ENCODE measurements at places on chromosomes 4 and X.

DNA sequence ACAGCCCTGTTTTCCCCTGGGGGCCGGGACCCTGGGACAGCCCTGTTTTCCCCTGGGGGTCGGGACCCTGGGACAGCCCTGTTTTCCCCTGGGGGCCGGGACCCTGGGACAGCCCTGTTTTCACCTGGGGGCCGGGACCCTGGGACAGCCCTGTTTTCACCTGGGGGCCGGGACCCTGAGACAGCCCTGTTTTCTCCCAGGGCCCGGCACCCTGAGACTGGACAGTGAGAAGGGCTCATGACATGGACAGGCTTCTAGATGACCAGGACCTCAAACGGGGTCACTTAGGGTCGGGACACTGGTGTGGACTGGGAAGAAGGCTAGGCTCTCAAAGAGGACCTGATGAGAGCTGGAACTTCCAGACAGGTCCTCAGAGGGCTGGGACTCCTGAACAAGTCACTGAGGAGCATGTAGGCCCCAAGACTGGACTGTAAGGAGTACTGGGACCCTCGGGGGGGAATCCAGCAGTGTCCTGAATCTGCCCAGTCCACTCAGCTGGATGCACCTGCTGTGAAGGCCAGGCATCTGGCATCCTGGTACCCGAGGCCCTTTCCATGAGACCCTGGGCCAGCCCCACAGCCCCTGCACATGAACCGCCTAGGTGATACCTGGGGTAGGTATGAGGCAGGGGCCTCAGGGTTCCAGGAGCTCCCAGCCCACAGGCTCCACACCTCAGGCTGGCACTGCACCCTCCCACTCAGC lies 2.4 kb downstream of the PCGF3 start:
- no peak overlapping the region for H3K4me3 ChIP-seq
- H3K36me3 ChIP-seq = peaks cover 12% of the 10 kb centered on the region
- H3K4me1 ChIP-seq = peaks cover 10% of the 10 kb centered on the region
- no peak overlapping the region for H3K27ac ChIP-seq
- no peak for DNase-seq
- H3K27me3 ChIP-seq = no peaks in the 10 kb centered on the region

GRCh38 chr4:57159866-57160265 lies 49.7 kb upstream of the IGFBP7 start:
- no peak overlapping the region for H3K27ac ChIP-seq
- DNase-seq = no peak

DNA sequence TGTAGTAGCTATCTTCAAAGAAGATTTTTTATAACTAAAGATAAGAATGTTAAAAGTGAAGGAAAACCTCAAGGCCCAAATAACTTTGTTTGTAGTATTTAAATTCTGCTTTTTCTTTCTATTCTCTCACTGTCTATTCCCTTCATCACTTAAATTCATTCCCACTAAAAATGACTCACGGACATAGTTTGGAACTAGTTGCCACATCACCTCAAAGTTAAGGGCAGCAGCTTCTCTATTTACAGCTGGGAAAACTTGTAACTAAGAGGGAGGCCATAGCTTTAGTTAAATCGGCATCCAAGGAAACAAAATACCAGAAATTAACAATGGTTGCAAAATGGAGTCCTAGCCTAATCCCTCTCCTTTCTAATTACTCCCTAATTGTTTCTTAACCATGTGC lies 325.4 kb upstream of the MAGEB2 start:
- H3K27ac ChIP-seq = no peak overlapping the region
- H3K27me3 ChIP-seq = no peaks in the 10 kb centered on the region
- H3K36me3 ChIP-seq = no peaks in the 10 kb centered on the region
- H3K4me3 ChIP-seq = no peak overlapping the region

DNA sequence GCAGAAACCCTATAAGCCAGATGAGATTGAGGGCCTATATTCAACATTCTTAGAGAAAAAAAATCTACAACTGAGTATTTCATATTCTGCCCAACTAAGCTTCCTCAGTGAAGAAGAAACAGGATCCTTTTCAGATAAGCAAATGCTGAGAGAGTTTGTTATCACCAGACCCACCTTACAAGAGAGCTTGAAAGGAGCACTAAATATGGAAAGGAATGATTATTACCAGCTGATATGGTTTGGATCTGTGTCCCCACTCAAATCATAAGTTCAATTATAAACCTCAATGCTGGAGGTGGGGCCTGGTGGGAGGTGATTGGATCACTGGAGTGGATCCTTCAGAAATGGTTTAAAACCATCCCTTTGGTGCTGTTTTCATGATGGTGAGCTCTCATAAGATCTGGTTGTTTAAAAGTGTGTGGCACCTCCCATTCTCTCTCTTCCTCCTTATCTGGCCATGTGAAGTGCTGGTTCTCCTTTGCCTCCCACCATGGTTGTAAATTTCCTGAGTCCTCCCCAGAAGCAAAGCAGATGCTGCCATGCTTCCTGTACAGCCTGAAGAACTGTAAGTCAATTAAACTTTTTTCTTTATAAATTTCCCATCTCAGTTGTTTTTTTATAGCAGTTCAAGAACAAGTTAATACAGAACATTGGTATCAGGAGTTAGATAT lies 144.2 kb downstream of the MSN start:
- H3K27ac ChIP-seq = no peak overlapping the region
- no peaks in the 10 kb centered on the region for H3K4me1 ChIP-seq
- DNase-seq = no peak
- H3K36me3 ChIP-seq = no peaks in the 10 kb centered on the region
- no peak overlapping the region for H3K4me3 ChIP-seq

- no peak overlapping the region for H3K27ac ChIP-seq
- H3K4me3 ChIP-seq = no peak overlapping the region
- H3K4me1 ChIP-seq = no peaks in the 10 kb centered on the region
Measured at GRCh38 chr4:79445371-79445781, 37.3 kb upstream of the GK2 start.

DNA sequence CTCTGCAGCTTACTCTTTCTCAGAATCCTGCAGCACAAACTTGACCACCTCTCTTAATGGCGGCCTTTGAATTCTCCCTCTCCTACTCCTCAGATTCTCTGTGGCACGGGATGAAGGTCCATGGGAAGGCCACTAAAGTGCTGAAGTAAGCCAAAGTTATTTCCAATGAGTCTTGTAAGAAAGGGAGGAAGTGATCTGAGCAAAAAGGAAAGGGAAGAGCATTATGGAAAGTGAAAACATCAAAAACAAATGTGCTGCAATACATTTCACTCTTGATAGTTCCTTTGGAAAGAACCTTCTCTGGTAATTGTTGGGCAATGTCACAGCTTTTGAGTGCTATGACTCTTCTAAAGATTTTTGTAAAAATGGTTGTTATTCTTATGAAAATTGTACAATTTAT lies 54.3 kb upstream of the CAMK2D start:
- H3K4me1 ChIP-seq = no peaks in the 10 kb centered on the region
- no peak overlapping the region for H3K27ac ChIP-seq
- no peaks in the 10 kb centered on the region for H3K27me3 ChIP-seq
- no peak overlapping the region for H3K4me3 ChIP-seq
- no peak for DNase-seq

GRCh38 chrX:133189195-133189594 lies 29.0 kb downstream of the TFDP3 start:
- peaks cover 2% of the 10 kb centered on the region for H3K27me3 ChIP-seq
- no peak for DNase-seq
- no peaks in the 10 kb centered on the region for H3K36me3 ChIP-seq
- no peaks in the 10 kb centered on the region for H3K4me1 ChIP-seq
- no peak overlapping the region for H3K27ac ChIP-seq

DNA sequence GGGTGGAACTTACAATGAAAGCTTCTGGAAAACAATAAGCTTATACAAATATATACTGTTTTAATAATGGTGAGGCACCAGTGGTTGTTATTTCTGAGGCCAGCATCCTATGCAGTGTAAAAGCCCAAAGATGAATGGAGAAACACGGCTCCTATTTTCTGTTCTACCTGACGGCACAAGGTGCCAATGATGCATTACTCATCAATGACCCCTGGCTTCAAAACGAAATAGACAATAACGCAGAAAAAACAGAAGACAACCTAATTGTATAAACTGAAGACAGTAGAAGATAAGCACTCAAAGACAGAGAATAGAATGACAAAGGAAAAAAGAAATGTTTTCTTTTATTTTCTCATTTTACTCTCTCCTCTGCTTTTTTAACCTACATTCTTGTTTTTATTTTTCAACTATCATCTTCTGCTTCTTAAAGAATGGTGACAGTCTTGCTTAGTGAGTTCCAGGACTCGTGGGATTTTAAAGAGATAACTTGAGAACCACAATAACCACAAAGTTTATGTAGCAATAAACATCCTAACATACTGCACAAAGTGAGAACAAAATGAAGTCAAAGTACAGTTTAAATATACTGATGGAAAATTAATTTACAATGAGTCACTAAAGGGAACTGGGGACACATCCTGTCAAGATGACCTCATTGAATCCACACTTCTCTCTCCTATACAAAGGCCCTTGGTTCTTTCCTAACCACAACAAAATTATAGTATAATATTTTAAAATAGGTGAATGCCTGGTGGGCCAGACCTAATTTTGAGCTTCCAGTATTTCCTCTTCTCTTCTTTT lies 169.8 kb downstream of the BTC start:
- H3K4me1 ChIP-seq = no peaks in the 10 kb centered on the region
- no peak for DNase-seq
- H3K27me3 ChIP-seq = no peaks in the 10 kb centered on the region
- H3K36me3 ChIP-seq = no peaks in the 10 kb centered on the region
- H3K4me3 ChIP-seq = no peak overlapping the region
- no peak overlapping the region for H3K27ac ChIP-seq

- H3K4me1 ChIP-seq = no peaks in the 10 kb centered on the region
- DNase-seq = no peak
- H3K4me3 ChIP-seq = no peak overlapping the region
- H3K27ac ChIP-seq = no peak overlapping the region
- no peaks in the 10 kb centered on the region for H3K36me3 ChIP-seq
- no peaks in the 10 kb centered on the region for H3K27me3 ChIP-seq
Measured at GRCh38 chr4:1632109-1633104, 51.7 kb downstream of the FAM53A start.

DNA sequence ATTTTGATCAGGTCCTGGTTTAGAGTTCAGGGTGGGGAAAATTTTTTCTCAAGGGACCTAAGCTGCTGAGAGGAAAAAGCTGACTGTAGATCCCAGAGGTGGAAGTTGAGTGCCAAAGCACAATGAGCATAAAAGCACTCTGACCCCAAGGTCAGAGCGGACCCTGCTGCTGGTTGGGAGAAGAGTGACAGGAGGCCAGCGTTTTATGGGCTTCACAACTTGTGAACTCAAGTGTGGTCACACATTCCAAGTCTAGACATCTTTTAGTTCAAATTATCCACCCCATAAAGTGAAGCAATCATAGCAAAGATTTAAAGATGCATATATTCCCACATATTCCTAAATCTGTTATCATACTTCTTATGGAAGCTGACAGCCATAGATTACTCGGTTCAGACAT lies 220.3 kb downstream of the CHIC2 start:
- H3K4me1 ChIP-seq = no peaks in the 10 kb centered on the region
- no peak for DNase-seq
- H3K27me3 ChIP-seq = no peaks in the 10 kb centered on the region
- no peaks in the 10 kb centered on the region for H3K36me3 ChIP-seq
- no peak overlapping the region for H3K4me3 ChIP-seq

DNA sequence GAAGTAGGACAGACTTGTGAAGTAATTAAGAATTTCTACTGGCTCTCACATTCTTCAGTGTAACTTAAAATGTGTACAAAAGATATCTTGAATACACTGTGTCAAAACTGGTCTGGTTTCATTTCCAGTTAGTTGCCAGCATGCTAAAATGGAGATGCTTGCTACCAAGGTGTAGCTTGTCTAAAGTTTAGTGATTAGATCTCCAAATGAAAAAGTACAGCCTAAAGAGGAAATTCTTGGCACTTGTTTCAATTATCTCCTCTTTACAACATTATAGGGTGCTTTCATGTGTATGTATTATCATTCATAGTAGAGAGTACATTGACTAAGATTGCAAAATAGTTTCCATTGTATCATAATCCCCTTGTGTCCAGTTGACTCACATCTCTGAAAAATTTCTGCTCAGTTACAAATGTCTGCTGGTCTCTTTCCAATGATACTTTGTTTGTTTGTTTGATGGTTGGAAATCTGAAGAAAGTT lies 97.3 kb upstream of the SPRY1 start:
- H3K4me3 ChIP-seq = no peak overlapping the region
- H3K27me3 ChIP-seq = no peaks in the 10 kb centered on the region
- peaks cover 8% of the 10 kb centered on the region for H3K36me3 ChIP-seq
- no peak for DNase-seq

- H3K4me3 ChIP-seq = no peak overlapping the region
- H3K36me3 ChIP-seq = no peaks in the 10 kb centered on the region
- no peaks in the 10 kb centered on the region for H3K4me1 ChIP-seq
- no peak overlapping the region for H3K27ac ChIP-seq
- DNase-seq = no peak
Measured at GRCh38 chr4:67320645-67321044, 224.7 kb downstream of the CENPC start.

DNA sequence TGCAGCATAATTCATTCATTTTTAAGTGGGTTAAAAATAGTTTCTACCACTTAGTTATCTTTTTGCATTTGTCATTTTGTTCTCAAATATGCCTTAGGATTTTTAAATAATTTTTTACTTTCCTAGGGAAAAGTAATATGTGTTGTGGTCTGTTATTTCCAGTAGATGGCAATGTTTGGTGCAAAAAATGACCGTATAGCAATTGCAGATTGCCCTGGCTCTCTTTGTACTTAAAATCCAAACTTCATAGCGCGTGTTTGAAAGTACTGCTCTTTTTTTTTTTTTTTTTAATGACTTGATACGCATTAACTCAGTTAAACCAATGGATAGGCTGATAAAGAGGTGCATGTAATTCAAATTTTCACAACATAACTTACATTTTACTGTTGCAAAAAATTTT lies 74.4 kb upstream of the RBMX start:
- DNase-seq = no peak
- H3K4me1 ChIP-seq = no peaks in the 10 kb centered on the region
- no peak overlapping the region for H3K27ac ChIP-seq
- no peak overlapping the region for H3K4me3 ChIP-seq
- no peaks in the 10 kb centered on the region for H3K36me3 ChIP-seq
- H3K27me3 ChIP-seq = peaks cover 3% of the 10 kb centered on the region

DNA sequence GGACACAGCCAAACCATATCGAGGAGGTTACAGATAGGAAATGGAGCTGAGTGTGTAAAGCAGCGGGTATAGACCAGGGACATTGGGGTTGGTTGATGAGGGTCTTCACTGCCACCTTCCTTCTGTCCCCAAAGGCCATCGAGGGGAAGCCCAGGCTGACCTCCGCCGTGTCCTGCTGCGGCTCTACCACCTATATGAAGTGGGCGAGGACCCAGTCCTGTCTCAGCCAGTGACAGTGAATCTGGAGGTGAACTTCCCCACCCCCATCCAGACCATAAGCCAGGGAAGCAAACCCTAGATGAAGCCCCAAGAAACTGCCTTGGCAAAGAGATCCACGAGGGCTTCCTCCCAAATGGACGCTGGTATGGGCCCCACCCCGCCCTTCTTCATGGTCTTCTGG lies 23.2 kb upstream of the MRFAP1 start:
- H3K27me3 ChIP-seq = no peaks in the 10 kb centered on the region
- no peak overlapping the region for H3K27ac ChIP-seq
- no peaks in the 10 kb centered on the region for H3K4me1 ChIP-seq
- DNase-seq = no peak
- H3K4me3 ChIP-seq = no peak overlapping the region

Data from thymus (tissue), 14 donors.